ENCODE measurements at places on chromosomes 7 and 10.

GRCh38 chr10:20912969-20913368, 15.9 kb upstream of the NEBL start:
- no peak for DNase-seq

DNA sequence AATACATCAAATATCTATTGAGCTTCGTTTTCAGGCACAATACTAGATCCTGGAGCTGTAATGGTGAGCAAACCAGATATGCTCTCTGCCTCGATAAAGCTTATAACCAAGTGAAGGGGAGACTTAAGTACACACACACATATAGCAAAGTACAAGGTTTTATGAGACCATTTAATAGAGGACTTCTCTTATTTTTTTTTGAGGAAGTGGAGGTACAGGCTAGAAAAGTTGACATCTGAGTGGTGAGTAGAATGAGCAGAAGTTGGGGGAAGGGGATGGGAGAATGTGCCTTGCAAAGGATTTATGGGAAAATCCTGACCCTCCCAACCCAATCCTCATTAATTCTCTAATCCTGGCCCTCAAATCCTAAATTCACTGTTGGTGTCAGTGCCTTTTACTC, 7.7 kb downstream of the CCDC136 start:
- no peak for DNase-seq

DNA sequence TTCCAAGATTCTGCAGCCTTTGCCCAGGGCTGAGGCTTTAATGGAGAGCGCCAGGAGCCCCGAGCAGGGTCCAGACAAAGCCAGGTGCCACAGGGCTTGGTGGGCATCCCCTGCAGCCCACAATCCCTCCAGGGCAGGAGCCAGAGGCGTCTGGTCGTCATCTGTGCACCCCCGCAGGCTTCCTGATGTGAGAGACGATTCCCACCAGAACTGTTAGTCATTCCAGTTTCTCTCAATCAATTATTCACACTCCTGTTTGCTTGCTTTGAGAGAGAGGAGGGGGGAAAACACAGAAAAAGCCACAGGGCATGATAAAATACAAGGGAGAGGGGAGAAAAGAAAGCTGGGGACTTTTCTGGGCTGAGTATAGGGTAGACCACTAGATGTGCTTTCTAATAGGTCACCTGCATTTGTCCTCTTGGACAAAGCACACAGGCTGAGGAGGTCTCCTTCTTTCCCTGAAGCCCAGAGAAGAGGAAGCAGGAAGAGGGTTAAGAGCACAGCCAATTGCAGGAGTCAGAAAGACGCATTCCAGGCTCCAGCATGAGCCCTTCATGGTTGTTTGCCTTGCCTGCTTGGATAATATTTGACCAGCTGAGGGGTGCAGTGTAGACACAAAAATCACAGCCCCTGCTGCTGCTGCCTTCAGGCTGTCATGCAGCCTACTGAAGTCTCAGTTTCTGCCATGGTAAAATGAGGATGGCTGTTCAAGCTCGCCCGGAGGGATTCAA, 194.4 kb downstream of the PLXNA4 start:
- no peak for DNase-seq

GRCh38 chr10:100731407-100732240, 13.8 kb upstream of the PAX2 start:
- DNase-seq = no peak

GRCh38 chr7:129136887-129137642, 7.4 kb upstream of the TSPAN33 start:
- no peak for DNase-seq

DNA sequence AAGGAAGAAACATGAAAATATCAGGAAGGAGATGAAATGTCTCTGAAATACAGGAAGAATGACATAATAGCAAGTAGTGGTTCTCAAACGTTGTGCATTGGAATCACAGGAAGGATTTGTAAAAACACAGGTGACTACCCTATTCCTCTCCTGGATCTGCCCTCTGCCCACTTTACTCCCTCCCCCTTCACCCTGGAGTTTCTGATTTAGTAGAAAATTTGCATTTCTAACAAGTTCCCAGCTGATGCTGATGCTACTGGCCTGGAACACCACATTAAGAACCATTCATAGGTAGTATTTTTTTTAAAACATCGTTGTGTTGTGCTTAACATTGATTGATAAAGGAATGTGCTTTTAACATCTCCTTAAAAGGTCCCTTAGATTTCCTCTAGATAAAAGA, 130.9 kb downstream of the PHF14 start:
- DNase-seq = no peak

GRCh38 chr10:99329304-99329553, at the start of gene CNNM1:
TSS of gene CNNM1 (plus strand) at chr10:99329356. CDS start at chr10:99329388, 32 bp downstream.
- peak; percentile 51 for DNase-seq

- DNase-seq = no peak
These were observed 7.5 kb upstream of the OPTN start for GRCh38 chr10:13092291-13093102.

DNA sequence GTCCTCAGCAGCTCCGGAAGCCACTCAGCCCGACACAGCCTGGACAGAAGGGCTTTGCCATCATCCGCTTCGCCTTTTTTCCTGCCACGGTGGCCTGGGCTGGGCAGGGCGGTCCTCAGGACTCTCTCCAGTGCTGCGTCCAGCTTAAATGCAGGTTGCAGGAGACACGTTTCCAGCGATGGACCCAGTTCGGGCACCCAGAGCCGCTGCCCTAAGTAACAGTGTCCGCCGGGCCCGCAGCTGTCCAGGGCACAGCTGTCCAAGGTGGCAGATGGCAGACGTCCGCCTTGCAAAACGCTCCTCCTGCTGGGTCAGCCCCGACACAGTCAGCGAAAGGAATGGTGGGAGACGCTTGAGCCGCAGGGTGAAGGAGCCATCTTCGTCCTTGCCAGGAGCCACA, 37.0 kb upstream of the FOXL3 start:
- DNase-seq = no peak

DNA sequence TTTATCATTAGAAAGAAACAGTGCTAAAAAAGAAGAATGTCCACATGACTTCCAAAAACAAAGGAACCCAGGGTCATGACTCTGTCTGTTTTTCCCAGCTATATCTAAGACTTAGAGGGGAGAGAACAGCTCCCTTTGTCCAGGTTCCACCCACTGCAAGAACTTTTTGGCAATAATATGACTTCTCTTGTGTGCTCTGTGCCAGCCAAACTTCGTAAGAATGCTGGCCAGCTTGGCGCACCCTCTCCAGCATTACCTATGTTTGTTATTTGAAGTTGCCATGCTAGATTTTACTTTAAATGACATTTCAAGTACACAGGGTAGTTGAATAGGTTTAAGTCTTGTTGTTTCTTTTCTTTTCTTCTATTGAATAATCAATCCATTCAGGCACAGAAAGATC, 371.4 kb downstream of the KCNMA1 start:
- no peak for DNase-seq
